ENCODE measurements at places on chromosomes 4 and X.

- peak; percentile 1 for DNase-seq
Observed at GRCh38 chrX:14351611-14352303, 177.6 kb upstream of the GLRA2 start.

GRCh38 chr4:75545526-75545925 is 10.3 kb upstream of the ODAPH start:
- no peak for DNase-seq

- DNase-seq: no peak
Observed at GRCh38 chrX:19743386-19743785, 144.0 kb downstream of the SH3KBP1 start.

- peak; percentile 35 for DNase-seq
Observed at GRCh38 chr4:185298728-185299430, 89.5 kb downstream of the SNX25 start.

DNA sequence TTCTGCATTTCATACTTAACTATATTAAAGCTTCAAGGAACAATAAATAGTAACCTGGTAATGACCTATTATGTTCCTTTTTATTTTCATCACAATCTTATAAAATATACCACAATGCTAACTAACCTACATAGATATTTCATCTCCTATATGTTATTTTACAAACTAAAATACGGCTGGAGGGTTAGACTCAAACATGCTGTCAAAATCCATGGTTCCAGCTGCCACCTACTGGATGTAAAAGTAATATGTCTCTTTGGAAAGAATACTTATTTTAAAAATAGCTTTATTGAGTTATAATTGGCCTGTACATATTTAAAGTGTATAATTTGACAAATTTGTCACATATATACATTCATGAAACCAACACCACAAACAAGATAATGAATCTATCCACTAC is 15.0 kb downstream of the RGN start:
- DNase-seq: peak; percentile 41

- no peak for DNase-seq
Observed at GRCh38 chr4:80360900-80361299, 25.4 kb downstream of the CFAP299 start.

DNA sequence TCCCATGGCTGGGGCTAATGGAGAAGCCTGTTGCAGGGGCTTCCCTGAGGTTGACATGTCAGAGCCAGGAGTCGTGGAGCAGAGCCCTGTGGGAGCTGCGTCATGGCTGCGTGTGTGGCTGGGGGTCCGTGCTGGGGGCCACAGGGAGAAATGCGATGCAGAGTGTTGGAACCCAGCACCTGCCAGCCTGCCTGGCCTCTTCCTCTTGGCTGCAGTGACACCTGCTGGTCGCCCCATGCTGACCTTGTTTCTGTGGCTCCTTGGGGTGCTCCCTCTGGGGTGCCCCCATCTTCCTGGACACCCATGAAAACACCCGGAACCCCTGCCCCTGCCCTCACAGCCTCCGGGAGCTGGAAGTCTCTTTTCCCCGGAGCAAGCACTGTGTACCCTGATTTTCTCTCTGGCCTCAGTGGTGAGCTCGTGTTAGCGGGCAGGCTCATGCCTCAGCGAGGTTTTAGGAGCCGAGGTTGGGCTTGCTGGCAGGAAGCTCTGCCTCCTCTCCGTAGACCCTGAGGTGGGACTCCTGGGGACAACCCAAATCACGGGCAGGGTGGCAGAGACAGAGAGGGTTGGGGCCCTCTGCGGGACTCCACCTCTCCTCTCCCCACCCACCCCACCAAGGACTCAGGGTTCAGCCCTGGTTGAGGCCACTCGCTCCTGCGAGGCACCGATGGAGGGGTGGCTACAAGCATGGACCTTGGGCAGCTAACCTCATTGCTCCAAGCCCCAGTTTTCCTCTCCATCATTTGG is 103.7 kb downstream of the SORCS2 start:
- peak; percentile 43 for DNase-seq

DNA sequence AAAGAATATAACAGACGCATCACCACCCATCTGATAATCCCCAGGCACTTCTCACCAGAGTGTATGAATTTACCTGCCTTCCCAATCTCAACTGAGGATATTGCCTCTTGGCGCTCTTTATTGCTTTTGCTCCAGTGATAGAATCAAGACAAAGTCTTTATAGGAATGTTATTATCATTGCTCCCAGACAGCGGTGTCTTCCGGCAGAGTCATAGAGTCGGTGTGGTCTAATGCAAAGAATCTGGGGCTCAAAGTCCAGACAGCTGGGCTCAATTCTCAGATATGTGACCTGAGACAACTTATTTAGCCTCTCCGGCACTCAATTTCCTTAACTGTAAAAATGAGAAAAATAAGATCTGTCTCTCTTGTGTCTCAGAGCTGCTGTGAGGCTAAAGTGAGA is 106.1 kb upstream of the PAK3 start:
- DNase-seq: no peak

DNA sequence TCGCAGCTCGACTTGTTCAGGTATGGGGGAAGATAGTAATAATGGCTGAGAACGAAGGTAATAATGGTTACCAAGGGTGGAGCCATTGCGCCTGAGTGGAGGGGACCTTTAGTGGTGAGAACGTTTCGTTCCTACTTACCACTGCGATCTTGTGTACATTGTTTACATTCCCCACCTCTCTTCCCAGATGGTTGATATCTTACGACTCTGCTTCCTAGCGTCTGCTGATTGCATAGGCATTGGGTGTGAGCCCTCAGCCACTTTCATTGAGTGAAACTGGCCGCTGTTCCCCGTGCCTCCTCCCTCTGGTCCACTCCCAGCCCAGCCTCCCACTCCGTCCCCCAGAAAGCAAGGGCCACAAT is 850 bp downstream of the IGBP1 start:
- peak; percentile 16 for DNase-seq

DNA sequence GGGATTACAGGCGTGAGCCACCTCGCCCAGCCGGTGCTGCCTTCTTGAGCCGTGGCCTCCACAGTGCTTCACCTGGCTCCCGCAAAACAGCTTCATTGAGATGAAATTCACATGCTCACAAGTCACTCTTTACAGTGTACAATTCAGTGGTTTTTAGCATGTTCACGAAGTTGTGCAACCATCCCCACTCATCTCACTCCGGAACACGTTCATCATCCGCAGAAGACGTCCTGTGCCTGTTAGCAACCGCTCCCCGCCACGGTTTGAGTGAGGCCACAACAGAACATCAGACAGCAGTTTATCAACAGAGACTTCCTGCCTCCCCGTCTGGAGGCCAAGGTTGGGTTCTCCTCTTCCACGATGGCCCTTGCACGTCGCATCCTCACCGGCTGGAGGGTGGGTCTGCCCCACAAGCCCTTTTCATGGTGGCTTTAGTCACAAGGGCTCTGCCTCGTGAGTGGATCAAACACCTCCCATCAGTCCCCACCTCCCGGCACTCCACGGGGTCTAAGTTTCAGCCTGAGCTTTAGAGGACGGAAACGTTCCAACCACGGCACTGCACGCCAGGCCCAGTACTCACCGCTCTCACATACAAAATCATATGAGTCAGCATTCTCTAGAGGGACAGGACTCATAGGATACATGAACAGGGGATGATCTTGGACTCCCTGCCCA is 29.6 kb upstream of the SPON2 start:
- no peak for DNase-seq

GRCh38 chr4:153083447-153083947 is 120.7 kb upstream of the TRIM2 start:
- peak; percentile 91 for DNase-seq

- peak; percentile 62 for DNase-seq
Observed at GRCh38 chrX:130330706-130331105, 9.0 kb upstream of the SLC25A14 start.

All from SK-MEL-5 (cell line).